ENCODE measurements at places on chromosomes 2 and 18.

DNA sequence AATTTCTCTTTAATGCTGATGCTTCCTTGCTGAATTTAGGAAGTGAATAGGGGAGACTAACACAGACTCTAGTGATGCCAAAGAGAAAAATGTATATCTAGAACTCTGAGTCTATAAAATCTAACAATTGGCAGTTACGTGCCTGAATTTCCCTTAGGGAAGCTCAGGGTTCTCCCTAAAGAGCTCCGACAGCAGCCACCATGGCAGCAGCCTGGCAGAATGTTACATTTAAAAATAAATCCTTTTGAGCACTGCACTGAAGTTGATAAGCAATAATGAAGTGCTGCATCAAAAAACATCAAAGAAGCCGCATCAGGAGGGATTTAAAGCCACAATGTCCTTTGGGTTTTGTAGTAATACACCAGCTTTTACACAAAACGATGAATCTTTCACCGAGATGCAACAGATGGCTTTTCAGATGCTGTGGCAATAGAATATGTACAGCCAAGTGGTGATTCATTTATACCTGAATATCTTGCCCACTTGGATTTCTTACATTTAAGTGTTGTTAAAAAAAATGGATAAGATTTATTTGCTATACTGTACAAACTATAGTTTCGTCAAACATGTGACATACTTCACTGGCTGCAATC is 291.2 kb upstream of the SESTD1 start:
- DNase-seq: no peak

- no peak for DNase-seq
These were observed 286.5 kb downstream of the CPS1 start for GRCh38 chr2:210842896-210843295.

DNA sequence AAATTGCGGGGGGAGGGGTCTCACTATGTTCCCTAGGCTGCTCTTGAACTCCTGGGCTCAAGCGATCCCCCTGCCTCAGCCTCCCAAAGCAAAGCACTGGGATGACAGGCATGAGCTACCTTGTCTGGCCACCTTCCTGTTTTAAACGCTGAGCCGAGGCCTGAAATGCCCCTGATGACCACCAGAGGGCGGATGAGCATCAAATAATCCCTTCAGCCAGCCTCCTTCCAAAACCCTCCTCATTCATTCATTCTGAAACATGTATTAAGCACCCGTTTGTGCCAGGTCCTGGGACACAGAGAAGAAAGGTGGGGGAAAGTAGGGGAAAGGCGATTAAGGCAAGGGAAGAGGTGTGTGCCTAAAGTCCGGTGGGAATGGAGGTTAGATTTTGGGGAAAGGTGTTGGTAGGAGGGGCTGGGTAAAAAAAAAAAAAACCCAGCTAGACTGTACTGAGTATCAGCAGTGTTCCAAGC is 30.7 kb upstream of the PTMA start:
- peak; percentile 92 for DNase-seq

- DNase-seq: no peak
These were observed 8.1 kb upstream of the CCDC74B start for GRCh38 chr2:130152816-130153595.

GRCh38 chr2:23791030-23791429 is 135.9 kb downstream of the ATAD2B start:
- peak; percentile 42 for DNase-seq

- no peak for DNase-seq
These were observed 37.8 kb upstream of the CCDC195 start for GRCh38 chr2:224753743-224754540.

DNA sequence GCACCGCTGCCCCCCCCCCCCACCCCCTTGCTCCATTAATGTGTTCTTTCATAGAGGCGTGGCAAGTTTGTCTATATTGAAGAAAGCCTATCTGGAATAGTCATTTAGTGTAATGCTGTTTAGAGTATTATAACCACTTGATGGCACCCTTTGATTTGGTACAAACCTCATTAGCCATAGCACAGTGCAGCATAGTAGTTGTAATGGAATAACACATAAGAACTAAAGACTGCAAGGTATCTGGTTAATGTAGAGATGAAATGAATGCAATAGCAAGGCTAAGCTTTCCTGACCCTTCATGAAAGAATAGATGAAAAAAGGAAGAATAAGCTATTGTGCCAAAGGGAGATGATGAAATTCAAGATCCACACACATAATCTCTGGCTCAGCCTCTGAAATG is 81.9 kb downstream of the EHBP1 start:
- peak; percentile 73 for DNase-seq

DNA sequence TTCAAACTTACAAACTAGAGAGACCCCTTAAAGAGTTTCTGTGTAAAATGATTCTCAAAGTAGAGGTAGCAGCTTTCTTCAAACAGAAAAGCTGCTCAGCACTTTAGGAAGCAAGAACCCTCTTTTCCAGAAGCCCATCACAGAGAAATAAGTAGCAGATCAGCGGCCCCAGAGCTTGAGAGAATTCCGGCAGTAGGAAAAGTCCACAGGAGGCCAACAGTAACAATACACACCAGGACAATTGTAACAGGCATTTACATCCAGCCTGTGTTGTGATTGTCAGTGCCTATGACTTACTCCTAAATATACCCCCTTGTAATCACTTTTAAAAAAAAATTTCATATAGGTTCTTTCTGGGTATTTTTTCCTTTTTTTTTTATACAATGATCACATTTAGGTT is 161.4 kb upstream of the ACVR2A start:
- DNase-seq: no peak

- DNase-seq: no peak
These were observed 8.7 kb upstream of the ZBTB14 start for GRCh38 chr18:5304232-5304631.

DNA sequence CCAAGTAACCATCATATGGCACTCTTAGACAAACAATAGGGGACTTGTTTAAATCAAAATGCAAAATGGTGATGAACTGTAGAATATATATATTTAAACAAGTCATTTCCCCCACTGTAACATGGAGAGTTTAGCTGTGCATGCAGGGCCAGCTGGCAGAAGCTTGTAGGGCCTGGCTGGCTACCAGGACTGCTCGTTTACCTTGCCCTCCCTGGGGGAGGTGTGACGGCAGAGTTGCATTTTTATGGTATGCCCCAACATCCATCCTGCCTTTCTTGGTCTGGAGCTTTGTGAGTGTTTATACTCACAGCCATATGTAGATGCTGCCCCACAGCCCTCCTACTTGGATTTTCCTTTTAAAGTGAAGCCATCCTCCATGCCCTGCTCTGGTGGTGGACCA is 101.7 kb upstream of the ZFP36L2 start:
- DNase-seq: no peak

GRCh38 chr2:19086231-19086651 is 272.2 kb downstream of the OSR1 start:
- DNase-seq: no peak

GRCh38 chr18:58217052-58217451 is 173.0 kb downstream of the NEDD4L start:
- DNase-seq: no peak

DNA sequence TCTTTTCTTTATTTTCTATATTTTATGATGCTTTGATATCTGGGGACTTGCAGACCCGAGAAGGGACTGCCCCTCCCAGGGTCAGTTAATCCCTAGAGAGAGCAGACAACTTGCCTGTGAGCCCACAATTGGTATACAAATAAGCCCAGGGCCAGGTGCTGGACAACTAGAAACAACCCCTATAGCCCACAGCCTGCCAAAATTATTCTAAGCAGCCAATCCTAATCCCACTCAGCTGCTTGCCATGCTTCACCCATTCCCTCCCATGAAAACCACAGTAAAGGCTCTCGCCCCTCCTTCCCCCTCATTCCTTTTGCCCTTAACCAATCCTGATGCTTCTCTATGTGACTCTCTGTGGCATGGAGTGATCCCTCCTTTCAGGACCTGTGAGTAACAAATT is 380.7 kb downstream of the RBM43 start:
- no peak for DNase-seq

DNA sequence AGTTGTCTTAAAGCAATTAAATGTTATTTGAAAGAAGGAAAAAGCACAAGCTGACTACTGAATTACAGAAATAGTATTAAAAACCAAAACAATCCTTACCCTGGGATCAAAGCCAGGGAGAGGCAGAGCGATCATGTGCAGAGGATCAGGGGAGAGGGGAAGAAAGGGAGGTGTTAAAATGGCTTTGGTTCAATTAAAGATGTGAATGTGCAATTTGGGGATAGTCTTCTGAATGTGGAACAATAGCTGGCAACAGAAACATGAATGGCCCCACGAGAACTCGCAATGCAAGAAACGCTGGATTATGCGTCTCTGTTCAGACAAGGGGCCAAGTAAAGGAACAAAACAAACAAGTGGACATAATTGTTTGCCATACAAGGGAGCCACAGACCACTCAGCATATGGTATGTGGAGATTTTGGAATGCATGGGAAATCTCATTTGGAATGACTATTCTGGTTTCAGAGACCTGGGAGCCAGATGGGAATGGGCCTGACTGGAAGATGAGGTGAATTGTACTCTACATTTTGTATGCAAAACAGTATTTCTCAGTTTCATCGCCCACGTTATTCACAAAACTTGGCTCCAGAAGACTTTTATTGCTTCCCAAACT is 155.4 kb downstream of the SLC4A3 start:
- DNase-seq: no peak

- no peak for DNase-seq
These were observed 961 bp downstream of the GPR55 start for GRCh38 chr2:230924092-230924469.

DNA sequence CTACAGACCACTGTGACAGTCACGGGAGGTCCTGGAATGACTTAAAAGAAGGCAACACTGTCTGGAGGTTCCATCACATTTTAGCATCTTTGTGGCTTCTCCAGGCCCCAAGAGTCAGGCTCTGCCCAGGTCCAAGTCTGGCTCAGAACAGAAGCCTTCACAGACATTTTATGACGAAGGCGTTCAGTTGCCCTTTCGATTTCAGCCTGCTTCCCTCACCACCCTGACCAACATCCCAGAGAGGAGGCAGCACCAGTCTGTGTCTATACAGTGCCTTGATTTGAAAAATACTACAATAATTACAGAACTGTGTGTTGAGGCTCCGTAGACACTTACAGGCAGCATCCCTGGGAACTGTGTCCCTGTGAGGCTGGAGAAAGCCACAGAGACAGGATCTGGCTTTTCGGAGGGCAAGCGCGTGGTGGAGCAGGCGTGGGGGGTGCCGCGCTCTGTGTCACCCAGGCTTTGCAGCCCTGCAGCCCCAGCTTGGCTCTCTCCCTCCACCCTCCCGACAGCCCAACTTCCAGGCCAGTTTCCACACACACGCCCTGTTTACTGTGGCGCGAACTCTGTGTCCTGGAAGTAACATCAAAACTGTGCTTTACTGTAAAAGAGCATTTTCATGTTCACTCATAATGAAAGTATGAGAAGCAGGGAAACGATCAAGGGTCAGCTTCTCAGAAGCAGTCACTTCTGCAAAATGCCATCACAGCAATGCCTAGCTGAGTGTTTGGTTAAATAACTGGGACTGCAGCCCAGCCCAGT is 153.5 kb upstream of the ALKAL2 start:
- DNase-seq: no peak

- DNase-seq: no peak
These were observed 10.1 kb upstream of the CCDC138 start for GRCh38 chr2:108776475-108776874.

DNA sequence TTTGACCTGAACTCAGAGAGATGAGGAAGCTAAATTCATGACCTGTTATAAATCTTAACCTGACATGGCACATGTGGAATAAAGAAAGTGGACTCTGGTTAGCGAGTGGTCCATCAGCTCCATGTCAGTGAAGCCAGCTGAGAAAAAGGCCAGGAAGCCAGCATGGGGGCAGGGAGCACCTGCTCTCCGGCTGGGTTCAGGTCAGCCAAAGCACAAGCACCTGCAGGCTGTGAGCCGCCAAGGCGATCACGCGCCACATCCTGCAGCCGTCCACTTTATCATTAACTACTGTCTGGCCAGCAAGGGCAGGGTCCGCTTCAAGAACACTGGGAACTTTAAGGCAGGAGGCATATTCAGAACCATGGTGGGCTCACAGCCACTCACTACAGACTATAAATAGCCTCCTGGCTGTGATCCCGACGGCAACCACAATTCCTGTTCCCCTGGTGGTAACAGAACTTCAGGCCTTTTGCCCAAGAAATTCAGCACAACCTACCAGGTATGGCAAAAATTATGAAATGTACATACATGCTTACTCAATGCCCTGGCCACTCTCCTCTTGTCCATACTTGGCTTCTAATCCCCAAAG is 35.5 kb downstream of the ACVR1 start:
- peak; percentile 32 for DNase-seq

GRCh38 chr18:59343926-59344325 is 15.1 kb downstream of the LMAN1 start:
- no peak for DNase-seq

DNA sequence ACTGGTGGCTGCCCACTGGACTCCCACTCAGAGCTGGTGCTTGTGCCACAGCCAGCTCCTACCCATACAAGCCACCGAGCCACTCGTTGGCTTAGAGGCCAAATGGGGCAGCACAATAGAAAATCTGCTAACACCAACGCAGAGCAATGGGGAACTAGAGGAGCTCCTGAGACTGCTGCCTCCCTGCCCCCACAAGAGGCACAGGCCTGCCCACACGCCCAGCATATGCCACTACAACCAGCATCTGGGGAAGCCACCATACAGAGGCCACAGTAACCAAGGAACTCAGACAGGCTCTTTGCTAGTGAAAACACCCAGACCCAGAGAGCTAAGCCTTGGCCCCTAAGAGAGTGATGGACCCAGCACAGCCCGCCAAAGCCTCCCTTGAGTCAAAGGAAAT is 231.2 kb upstream of the RAB6C start:
- DNase-seq: no peak

GRCh38 chr18:10035281-10035991 is 121.6 kb downstream of the VAPA start:
- DNase-seq: no peak

DNA sequence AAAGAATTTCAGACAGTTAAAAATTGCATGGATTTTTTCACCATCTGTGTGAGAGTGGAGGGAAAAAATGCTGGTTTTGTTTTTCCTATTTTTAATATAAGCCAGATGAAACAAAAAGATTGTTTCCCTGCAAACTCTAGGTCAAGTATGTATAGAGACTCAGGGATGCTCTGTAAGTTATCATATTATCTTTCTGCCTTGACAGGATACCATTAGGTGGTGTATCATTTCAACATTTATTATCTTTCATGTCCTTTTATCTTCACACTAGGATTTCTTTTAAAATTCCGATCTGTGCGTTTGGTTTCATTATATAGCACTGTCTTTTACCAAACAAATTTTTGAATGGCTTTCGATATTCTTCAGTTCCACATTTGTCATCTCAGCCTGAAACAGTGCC is 225.3 kb downstream of the EN1 start:
- no peak for DNase-seq

Data from dermis blood vessel endothelial cell (primary cell).